ENCODE measurements at places on chromosomes 11 and 22. TPM values are rescaled to one million over a fixed set of nuclear protein-coding genes. Genes with fewer than 3 reads are reported as not detected.

TPH1 gene
- 0.18 TPM for total RNA-seq

LDHAL6A gene
- not detected for total RNA-seq

KCNK4 gene
- not detected for total RNA-seq

DGCR6 gene
- 0.28 TPM for total RNA-seq

CABP4 gene
- total RNA-seq, result 0.37 TPM

GRCh38 chr22:44188986-44189630 is 8.4 kb downstream of the PARVG start:
- H3K36me3 ChIP-seq, result peaks cover 21% of the 10 kb centered on the region
- peak; percentile 2 for DNase-seq
- H3K4me3 ChIP-seq, result no peak overlapping the region
- peaks cover 28% of the 10 kb centered on the region for H3K4me1 ChIP-seq
- H3K27ac ChIP-seq, result no peak overlapping the region

GRCh38 chr11:109208121-109208520 is 213.9 kb upstream of the C11orf87 start:
- no peak overlapping the region for H3K27ac ChIP-seq
- H3K36me3 ChIP-seq, result no peaks in the 10 kb centered on the region
- DNase-seq, result no peak
- H3K4me3 ChIP-seq, result no peak overlapping the region

DNA sequence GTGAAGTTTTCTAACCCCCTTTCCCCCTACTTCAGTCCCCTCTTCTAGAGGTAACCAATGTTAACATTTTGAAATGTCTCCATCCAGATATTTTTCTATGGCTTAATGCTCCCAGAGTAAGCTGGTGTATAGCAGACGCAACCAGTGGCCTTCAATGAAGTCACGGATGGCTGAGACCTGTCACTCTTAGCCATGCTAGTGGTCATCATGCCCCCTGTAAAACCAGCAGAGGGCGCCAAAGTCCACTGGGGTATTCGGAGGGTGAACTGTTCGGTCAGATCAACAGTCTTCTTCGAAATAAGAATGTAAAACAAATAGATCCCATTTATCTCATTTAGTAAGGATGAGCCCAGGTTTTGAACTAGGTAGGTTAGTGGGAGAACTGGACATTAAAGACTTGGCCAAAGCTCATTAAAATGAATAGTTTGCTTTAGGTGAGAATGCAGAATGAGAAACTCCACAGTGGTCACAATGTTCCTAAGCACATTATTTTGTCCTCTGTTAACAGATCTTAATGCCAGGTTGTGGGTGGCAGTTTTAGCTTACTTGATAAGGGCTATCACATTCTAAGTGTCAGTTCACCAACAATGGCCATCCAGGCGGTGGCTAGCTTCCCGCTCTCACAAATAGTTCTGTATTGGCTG is 8.6 kb upstream of the MMP8 start:
- H3K4me3 ChIP-seq, result no peak overlapping the region
- no peaks in the 10 kb centered on the region for H3K36me3 ChIP-seq
- no peak overlapping the region for H3K27ac ChIP-seq
- peaks cover 14% of the 10 kb centered on the region for H3K27me3 ChIP-seq
- DNase-seq, result peak; percentile 79
- H3K4me1 ChIP-seq, result no peaks in the 10 kb centered on the region

GRCh38 chr22:38028344-38029130 is 28.7 kb upstream of the PICK1 start:
- no peaks in the 10 kb centered on the region for H3K4me1 ChIP-seq
- H3K27me3 ChIP-seq, result no peaks in the 10 kb centered on the region
- no peak overlapping the region for H3K4me3 ChIP-seq
- no peak overlapping the region for H3K27ac ChIP-seq
- H3K36me3 ChIP-seq, result no peaks in the 10 kb centered on the region

GRCh38 chr11:80925321-80925720 is 1484.5 kb upstream of the TENM4 start:
- no peak overlapping the region for H3K4me3 ChIP-seq
- H3K36me3 ChIP-seq, result no peaks in the 10 kb centered on the region
- no peak overlapping the region for H3K27ac ChIP-seq

DNA sequence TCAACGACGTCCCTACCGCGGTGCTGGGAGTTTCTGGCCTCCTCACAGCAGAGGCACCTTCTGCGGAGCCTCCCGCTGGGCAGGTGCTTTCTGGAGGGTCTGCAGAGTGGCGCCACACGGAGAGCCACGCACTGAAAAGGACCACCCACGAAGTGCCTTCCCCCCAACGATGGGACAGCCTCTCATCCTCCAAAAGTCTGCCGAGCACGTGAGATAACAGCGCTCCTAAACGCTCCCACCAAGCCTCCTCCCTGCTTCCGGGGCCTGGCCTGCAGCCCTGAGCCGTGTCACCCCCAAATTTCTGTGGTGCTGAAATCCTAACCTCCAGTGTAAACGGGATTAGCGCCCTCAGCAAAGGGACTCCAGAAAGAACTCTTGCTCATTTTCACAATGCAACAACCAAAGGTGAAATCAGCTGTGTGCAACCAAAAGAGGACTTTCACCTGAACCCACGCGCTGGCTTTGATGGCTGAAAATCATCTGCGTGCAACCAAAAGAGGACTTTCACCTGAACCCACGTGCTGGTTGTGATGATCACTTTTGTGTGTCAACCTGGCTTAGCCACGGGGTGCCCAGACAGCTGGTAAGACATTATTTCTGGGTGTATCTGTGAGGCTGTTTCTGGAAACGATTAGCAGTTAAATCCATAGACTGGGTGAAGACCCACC is 924.6 kb downstream of the BRD1 start:
- H3K4me3 ChIP-seq, result no peak overlapping the region
- H3K4me1 ChIP-seq, result no peaks in the 10 kb centered on the region
- no peak for DNase-seq
- H3K27me3 ChIP-seq, result peaks cover 38% of the 10 kb centered on the region
- no peaks in the 10 kb centered on the region for H3K36me3 ChIP-seq

GRCh38 chr11:35304386-35304775 is 115.0 kb downstream of the SLC1A2 start:
- no peaks in the 10 kb centered on the region for H3K27me3 ChIP-seq
- DNase-seq, result peak; percentile 14
- no peak overlapping the region for H3K27ac ChIP-seq

- no peaks in the 10 kb centered on the region for H3K27me3 ChIP-seq
- no peaks in the 10 kb centered on the region for H3K4me1 ChIP-seq
- no peak overlapping the region for H3K4me3 ChIP-seq
- no peaks in the 10 kb centered on the region for H3K36me3 ChIP-seq
Measured at GRCh38 chr22:28116219-28116673, 197.2 kb upstream of the PITPNB start.

DNA sequence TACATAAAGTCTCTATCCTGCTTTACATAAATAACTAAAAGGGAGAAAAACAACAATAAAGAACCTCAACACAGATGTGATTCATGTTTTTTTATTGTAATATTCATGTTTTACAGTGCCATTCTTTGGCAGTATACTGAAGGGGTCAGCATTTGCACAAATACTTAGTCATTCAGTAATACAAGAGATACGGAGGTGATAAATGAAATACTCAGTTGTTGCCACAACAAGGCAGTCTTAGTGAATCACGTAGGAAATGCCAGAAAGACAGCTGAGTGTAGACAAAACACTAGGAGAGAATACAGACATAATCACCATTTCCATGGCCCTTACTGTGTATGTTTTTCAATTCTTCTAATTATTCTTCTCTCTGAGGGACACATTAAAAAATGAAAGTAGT is 910.4 kb downstream of the METTL15 start:
- no peaks in the 10 kb centered on the region for H3K4me1 ChIP-seq
- H3K4me3 ChIP-seq, result no peak overlapping the region
- H3K27ac ChIP-seq, result no peak overlapping the region
- DNase-seq, result no peak

GRCh38 chr22:50031189-50032091 is 18.9 kb upstream of the IL17REL start:
- no peak for DNase-seq
- no peak overlapping the region for H3K27ac ChIP-seq
- no peaks in the 10 kb centered on the region for H3K36me3 ChIP-seq
- H3K4me3 ChIP-seq, result no peak overlapping the region
